Fibroblast of mammary gland (primary cell): ENCODE measurements at places on chromosomes 4 and X.

- DNase-seq, result no peak
These were observed 14.5 kb downstream of the CSF2RA start for GRCh38 chrX:1283093-1283492.

DNA sequence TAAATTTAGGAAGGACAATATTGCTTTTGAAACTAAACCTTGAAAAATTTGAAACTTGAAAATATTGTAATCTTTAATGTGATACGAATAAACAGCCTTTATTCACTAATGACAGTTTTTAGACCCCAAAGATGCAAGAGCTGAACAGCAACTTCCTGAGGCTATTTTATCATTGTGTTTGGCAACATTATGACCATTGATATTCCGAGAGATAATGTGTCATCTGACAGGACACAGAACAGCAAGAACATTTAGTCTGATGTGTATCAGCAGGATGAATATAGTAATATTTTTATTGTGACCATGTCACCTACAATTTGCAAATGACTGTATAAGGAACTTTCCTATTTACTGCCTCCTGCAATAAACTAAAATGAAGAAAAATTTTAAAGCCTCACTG, 316.0 kb downstream of the ADAM29 start:
- no peak for DNase-seq

GRCh38 chrX:93120805-93121204, 552.6 kb downstream of the NAP1L3 start:
- no peak for DNase-seq

GRCh38 chrX:155645180-155645579, 32.4 kb upstream of the TMLHE start:
- no peak for DNase-seq

DNA sequence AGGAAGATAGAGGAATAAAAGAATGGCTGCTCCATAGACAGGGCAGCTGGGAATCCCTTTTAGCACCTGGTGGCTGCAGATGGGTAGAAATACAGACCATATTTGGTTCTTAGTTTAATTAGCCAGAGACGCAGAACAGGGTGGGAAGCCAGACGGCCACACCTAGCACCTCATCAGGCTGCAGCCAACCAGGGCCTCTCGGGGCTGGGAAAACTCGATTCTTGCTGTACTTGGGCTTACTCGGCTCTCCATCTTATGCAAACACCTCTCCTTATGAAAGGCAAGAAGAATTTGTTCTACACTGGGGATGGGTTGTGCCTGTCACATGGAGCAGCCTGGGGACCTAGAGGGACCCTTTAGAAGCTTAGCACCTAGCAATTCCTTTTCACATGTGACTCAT, 19.7 kb downstream of the IRAK1 start:
- no peak for DNase-seq
